Hematopoietic multipotent progenitor cell (in vitro differentiated cells): ENCODE measurements at places on chromosomes 5 and 9. TPM values are rescaled to one million over a fixed set of nuclear protein-coding genes. Genes with fewer than 3 reads are reported as not detected.
A peak's percentile ranks its signal among the peaks of the same experiment; 100 is the strongest.

GRCh38 chr5:124056991-124057723 is 545.2 kb downstream of the CSNK1G3 start:
- DNase-seq: peak; percentile 83

DNA sequence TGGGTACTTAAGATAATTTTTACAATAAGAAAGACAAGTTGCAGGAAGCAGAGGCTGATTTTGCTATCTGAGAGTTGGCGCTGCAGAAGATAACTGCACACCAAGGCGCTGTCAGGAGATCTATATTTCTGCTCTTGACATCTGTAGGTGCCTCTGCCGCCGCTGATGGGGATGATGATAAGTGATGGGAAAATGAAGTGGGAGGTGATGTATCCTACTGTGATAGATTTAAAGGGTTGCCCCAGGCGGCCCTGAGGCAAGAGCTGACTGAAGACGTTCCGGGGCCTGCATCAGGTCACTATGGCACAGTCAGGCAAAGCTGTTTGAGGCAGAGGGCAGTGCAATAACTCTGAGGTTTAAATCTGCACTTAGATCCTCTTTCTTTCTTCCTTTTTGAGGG is 78.1 kb downstream of the SNCAIP start:
- DNase-seq: no peak

GRCh38 chr5:96901841-96902240 is 25.5 kb downstream of the ERAP2 start:
- DNase-seq: no peak

- no peak for DNase-seq
These were observed 485.4 kb upstream of the CLINT1 start for GRCh38 chr5:158344376-158344775.

Gene HTR4
- total RNA-seq: under 0.01 TPM

GRCh38 chr5:156920861-156921431 is 42.1 kb downstream of the TIMD4 start:
- no peak for DNase-seq

Gene PCDHA1
- not detected for total RNA-seq
